Small intestine (tissue), 16 donors: ENCODE measurements at places on chromosomes 6 and 20.

DNA sequence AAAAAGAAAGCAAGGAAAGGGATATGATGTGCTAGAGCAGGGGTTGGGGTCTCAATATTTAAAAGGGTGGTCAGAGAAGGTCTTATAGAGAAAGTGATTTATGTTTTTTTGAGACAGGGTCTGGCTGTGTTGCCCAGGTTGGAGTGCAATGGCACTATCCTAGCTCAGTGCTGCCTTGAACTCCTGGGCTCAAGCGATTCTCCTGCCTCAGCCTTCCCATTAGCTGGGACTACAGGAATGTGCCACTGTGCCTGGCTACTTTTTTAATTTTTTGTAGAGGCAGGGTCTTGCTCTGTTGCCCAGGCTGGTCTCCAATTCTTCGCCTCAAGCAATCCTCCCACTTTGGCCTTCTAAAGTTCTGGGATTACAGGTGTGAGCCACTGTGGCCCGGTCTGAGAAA is 433.3 kb downstream of the CDC5L start:
- H3K27ac ChIP-seq: no peak overlapping the region
- H3K4me3 ChIP-seq: no peak overlapping the region
- no peak for DNase-seq

DNA sequence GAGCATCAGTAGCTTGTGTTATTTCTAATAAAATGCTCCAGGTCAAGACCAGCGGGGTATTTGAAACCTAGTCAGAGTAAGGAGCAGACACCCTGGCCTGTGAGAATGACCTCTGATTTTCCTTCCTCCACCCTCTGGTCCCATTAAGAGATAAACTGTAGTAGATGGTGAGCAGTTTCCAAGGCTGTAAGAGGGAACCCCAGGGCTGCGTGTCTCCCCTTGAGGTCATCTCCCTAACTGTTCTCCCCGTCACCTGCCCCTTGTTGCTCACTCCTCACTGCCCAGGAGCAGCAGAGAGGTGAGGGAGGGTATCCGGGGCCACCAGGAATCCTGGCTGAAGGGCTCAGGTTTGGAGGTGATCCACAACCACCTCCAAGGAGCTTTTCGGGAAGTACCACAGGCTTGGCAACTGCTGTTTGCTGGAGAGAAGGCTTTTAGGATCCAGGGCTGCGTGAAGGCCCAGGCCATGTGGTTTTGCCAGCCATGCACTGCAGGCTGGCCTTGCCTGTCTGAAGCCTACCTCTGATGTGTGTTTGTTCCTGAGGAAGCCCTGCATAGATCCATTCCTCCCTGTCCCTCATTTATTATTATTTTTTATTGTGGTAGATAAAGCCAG is 62.5 kb downstream of the RREB1 start:
- no peak for DNase-seq
- H3K36me3 ChIP-seq: peaks cover 28% of the 10 kb centered on the region
- peak overlapping the region; percentile 61 for H3K27ac ChIP-seq
- H3K4me3 ChIP-seq: no peak overlapping the region
- H3K4me1 ChIP-seq: peaks cover 31% of the 10 kb centered on the region
- no peaks in the 10 kb centered on the region for H3K27me3 ChIP-seq

GRCh38 chr20:56004611-56005388 is 519 bp downstream of the CBLN4 start:
- H3K4me1 ChIP-seq: no peaks in the 10 kb centered on the region
- DNase-seq: no peak
- H3K27me3 ChIP-seq: peaks cover 27% of the 10 kb centered on the region
- H3K4me3 ChIP-seq: no peak overlapping the region
- H3K27ac ChIP-seq: no peak overlapping the region
- H3K36me3 ChIP-seq: no peaks in the 10 kb centered on the region

- DNase-seq: no peak
- no peak overlapping the region for H3K4me3 ChIP-seq
- no peaks in the 10 kb centered on the region for H3K27me3 ChIP-seq
- no peaks in the 10 kb centered on the region for H3K36me3 ChIP-seq
Measured at GRCh38 chr20:64140956-64141355, 23.3 kb upstream of the MYT1 start.

- H3K27me3 ChIP-seq: no peaks in the 10 kb centered on the region
- no peak overlapping the region for H3K4me3 ChIP-seq
- no peak for DNase-seq
Measured at GRCh38 chr20:63024573-63025392, 18.0 kb upstream of the BHLHE23 start.

DNA sequence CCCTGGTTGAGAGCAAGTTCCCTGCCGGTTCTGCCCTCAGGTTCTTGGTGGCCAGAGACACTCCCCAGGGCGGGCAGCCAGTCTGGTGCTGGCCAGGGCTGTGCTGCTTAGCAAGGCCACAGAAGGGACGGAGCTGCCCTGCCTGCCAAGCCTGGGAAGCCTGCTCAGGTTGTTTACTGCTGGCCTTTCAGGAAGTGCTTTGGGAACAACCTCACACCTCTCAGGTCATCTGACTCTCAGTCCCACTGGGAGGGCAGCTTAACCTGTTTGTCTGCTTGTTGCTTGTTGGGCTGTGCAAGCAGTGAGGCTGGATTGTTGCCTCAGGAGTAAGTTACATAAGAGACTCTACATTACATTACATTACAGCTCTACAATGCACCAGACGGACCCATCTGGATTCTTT is 75.8 kb upstream of the AFDN start:
- no peak overlapping the region for H3K27ac ChIP-seq
- DNase-seq: peak; percentile 64
- H3K36me3 ChIP-seq: no peaks in the 10 kb centered on the region
- no peak overlapping the region for H3K4me3 ChIP-seq
- H3K4me1 ChIP-seq: no peaks in the 10 kb centered on the region
- H3K27me3 ChIP-seq: no peaks in the 10 kb centered on the region

GRCh38 chr6:96032661-96033060 is 16.9 kb downstream of the FUT9 start:
- no peak overlapping the region for H3K4me3 ChIP-seq
- no peak overlapping the region for H3K27ac ChIP-seq
- DNase-seq: no peak
- H3K36me3 ChIP-seq: no peaks in the 10 kb centered on the region
- no peaks in the 10 kb centered on the region for H3K4me1 ChIP-seq

GRCh38 chr6:78599526-78599925 is 267.8 kb upstream of the IRAK1BP1 start:
- DNase-seq: no peak
- H3K4me1 ChIP-seq: no peaks in the 10 kb centered on the region
- H3K27me3 ChIP-seq: no peaks in the 10 kb centered on the region
- H3K4me3 ChIP-seq: no peak overlapping the region
- H3K27ac ChIP-seq: no peak overlapping the region

- H3K4me1 ChIP-seq: no peaks in the 10 kb centered on the region
- H3K27ac ChIP-seq: no peak overlapping the region
- H3K27me3 ChIP-seq: no peaks in the 10 kb centered on the region
- no peak overlapping the region for H3K4me3 ChIP-seq
Measured at GRCh38 chr6:104537180-104537579, 322.5 kb downstream of the HACE1 start.

GRCh38 chr20:37990571-37991151 is 42.6 kb downstream of the TTI1 start:
- peak; percentile 56 for DNase-seq
- peaks cover 72% of the 10 kb centered on the region for H3K4me1 ChIP-seq
- H3K4me3 ChIP-seq: no peak overlapping the region
- H3K36me3 ChIP-seq: peaks cover 34% of the 10 kb centered on the region

DNA sequence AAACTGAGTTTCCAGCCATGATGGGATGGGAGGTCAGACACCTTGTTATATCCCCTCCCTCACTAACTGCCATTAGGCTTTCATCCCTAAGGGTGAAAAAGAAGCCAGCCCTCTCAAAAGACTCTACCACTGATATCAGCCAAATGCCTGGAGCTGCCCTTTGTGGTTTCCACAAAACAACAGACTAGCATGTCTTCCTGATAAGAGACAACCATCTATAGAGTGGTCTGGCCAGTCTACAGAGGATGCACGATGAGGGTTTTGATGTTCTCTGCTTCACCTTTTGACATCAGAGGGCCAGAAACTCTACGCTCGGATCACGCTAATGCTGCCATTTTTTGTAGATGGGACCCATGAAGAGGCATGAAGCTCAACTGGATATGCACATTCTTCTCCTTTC is 61.7 kb upstream of the ARHGAP18 start:
- H3K27me3 ChIP-seq: no peaks in the 10 kb centered on the region
- no peak overlapping the region for H3K4me3 ChIP-seq
- no peak for DNase-seq
- no peaks in the 10 kb centered on the region for H3K4me1 ChIP-seq
- no peaks in the 10 kb centered on the region for H3K36me3 ChIP-seq

DNA sequence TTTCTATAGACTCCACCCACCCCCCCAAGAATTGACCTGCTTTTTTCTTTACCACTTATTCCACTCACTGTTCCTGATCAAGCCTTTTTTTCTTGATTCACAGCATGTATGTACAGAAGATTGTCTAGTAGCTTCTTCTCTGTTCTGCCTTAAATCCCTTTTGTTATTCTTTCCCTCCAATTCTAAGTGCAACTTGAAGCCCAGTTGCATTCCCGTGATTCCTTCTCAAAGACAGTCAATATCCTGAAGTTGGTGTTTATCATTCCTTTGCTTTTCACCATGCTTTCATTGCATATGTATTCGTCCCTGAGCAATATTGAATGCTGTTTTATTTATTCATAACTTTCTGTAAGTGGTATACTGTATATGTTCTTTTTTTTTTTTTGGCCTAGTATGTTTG is 21.0 kb downstream of the XRN2 start:
- H3K4me1 ChIP-seq: no peaks in the 10 kb centered on the region
- no peaks in the 10 kb centered on the region for H3K27me3 ChIP-seq
- no peaks in the 10 kb centered on the region for H3K36me3 ChIP-seq
- no peak overlapping the region for H3K4me3 ChIP-seq
- DNase-seq: no peak

GRCh38 chr6:29967379-29968010 is 25.2 kb downstream of the HLA-A start:
- no peak overlapping the region for H3K4me3 ChIP-seq
- H3K4me1 ChIP-seq: peaks cover 4% of the 10 kb centered on the region
- H3K36me3 ChIP-seq: no peaks in the 10 kb centered on the region
- peak overlapping the region; percentile 82 for H3K27ac ChIP-seq

DNA sequence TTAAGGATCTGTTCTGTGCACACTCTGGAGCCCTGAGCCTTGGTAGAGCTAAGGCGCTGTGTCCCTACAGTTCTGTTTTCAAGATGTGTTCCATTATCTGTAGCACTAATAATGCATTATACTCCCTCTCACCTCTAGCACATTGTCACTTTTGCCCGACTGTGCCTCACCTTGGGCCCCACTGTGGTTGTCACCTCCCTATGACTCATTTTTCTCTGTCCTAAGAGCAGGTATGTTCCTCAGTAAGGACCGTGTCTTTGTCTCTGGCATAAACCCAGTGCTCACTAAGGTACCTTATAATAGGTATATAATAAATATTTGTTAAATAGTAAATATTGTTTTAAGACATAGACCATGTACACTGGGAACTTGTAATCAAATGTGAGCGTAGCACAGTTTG is 942.5 kb upstream of the CITED2 start:
- DNase-seq: peak; percentile 16
- H3K4me1 ChIP-seq: peaks cover 11% of the 10 kb centered on the region
- peak overlapping the region; percentile 20 for H3K27ac ChIP-seq
- H3K27me3 ChIP-seq: no peaks in the 10 kb centered on the region
- no peak overlapping the region for H3K4me3 ChIP-seq

DNA sequence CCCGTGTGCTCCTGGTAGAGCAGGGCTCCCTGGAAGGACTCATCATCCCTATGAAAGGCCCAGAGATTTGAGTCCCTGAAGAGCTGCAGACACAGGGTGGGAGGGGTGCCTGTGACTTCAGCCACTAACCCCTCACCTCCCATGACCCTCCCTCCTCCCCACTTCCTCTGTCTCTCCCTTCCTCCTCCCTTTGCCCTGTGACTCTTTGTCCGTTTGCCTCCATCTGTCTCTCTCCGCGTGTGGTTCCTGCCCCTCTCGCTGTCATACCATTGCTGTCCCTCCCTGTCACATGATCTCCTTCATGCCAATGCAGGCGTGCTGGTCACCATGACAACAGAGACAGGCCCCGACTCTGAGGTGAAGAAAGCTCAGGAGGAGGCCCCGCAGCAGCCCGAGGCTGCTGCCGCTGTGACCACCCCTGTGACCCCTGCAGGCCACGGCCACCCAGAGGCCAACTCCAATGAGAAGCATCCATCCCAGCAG is 19.0 kb downstream of the EPB41L1 start:
- H3K27me3 ChIP-seq: no peaks in the 10 kb centered on the region
- no peaks in the 10 kb centered on the region for H3K4me1 ChIP-seq
- H3K4me3 ChIP-seq: no peak overlapping the region

DNA sequence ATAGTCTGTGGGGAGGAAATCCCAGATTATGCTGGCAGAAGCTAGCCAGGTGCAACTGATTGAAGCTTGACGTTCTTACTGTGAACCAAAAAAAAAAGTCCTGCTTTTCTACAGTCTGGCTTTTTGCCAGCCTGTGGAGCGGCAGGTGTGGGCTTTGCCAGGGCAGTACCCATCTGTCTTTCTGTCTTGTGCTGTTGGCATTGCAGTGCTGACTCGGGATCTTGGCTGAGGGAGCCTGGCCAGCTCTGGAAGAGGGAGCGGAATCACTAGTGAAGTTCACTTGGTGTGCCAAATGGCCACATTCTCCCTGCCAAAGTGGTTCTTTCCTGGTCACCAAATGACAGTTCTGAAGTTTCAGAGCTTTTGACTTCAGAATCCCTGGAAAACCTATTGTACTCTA is 5.0 kb downstream of the KIF3B start:
- no peaks in the 10 kb centered on the region for H3K36me3 ChIP-seq
- no peaks in the 10 kb centered on the region for H3K27me3 ChIP-seq
- peaks cover 11% of the 10 kb centered on the region for H3K4me1 ChIP-seq
- no peak overlapping the region for H3K4me3 ChIP-seq

DNA sequence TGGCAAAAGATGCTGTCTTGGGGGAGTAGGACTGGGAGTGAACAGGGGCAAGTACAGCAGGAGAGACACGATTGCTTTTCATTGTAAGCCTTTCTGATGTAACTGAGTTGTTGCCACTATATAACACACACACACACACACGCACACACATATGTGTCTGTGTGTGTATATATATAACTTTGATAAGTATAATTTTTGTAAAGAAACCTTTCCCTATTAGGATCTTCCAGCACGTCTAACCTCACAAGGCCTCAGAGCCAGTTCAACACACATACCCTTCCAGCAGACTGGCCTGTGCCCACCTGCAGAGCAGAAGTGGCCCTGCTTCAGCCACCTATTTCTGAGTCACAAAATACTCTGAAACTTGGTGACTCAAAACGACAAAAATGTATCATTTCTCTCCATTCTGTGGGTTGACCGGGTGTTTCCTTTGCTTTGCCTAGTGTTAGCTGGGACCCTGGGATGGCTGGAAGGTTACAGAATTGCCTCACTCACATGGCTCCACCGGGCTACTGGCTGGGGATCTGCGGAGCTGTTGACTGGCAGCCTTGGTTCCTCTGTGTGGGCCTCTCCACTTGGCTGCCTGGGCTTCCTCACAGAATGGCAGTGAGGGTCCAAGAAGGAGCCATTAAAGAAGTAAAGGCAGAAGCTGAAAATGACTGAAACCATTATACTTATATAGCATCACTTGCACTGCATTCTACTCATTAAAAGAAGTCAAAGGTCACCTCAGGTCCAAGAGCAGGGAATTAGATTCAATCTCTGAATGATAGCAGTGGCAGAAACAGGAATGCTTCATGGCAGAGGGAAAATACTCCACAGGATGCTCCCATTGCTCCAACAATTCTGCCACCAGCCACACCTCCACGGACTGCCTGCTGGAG is 126.4 kb downstream of the BANF2 start:
- peaks cover 51% of the 10 kb centered on the region for H3K4me1 ChIP-seq
- no peaks in the 10 kb centered on the region for H3K36me3 ChIP-seq
- DNase-seq: peak; percentile 44
- no peaks in the 10 kb centered on the region for H3K27me3 ChIP-seq
- peak overlapping the region; percentile 84 for H3K27ac ChIP-seq
